ENCODE measurements at places on chromosomes 1 and 21. TPM values are rescaled to one million over a fixed set of nuclear protein-coding genes. Genes with fewer than 3 reads are reported as not detected.

- H3K27ac ChIP-seq, result no peak overlapping the region
- H3K27me3 ChIP-seq, result no peaks in the 10 kb centered on the region
- H3K4me3 ChIP-seq, result no peak overlapping the region
Observed at GRCh38 chr1:205972491-205973168, 29.4 kb upstream of the SLC26A9 start.

LENEP gene
- total RNA-seq, result not detected

MYOG gene
- not detected for total RNA-seq

OVAAL gene
- not detected for total RNA-seq

DNA sequence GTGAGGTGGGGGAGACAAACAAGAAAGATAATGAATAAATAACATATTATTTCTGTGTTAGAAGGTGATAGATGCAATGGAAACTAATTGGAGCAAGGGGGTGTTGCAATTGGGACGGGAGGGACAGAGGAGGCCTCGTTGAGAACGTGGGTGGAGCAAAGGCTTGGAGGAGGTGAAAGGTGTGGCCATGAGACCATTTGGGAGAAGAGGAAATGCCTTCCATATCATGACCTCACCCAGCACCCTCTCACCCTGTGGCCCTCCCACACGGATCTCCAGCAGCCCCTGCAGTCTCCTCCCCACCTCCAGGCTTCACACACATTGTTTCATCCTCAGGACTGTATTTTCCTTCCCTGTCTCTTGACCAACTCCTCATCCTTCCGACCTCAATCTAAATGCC lies 85.3 kb upstream of the ARHGAP29 start:
- peak overlapping the region; percentile 87 for H3K27ac ChIP-seq
- peaks cover 64% of the 10 kb centered on the region for H3K4me1 ChIP-seq
- no peak overlapping the region for H3K4me3 ChIP-seq
- H3K27me3 ChIP-seq, result no peaks in the 10 kb centered on the region

DNA sequence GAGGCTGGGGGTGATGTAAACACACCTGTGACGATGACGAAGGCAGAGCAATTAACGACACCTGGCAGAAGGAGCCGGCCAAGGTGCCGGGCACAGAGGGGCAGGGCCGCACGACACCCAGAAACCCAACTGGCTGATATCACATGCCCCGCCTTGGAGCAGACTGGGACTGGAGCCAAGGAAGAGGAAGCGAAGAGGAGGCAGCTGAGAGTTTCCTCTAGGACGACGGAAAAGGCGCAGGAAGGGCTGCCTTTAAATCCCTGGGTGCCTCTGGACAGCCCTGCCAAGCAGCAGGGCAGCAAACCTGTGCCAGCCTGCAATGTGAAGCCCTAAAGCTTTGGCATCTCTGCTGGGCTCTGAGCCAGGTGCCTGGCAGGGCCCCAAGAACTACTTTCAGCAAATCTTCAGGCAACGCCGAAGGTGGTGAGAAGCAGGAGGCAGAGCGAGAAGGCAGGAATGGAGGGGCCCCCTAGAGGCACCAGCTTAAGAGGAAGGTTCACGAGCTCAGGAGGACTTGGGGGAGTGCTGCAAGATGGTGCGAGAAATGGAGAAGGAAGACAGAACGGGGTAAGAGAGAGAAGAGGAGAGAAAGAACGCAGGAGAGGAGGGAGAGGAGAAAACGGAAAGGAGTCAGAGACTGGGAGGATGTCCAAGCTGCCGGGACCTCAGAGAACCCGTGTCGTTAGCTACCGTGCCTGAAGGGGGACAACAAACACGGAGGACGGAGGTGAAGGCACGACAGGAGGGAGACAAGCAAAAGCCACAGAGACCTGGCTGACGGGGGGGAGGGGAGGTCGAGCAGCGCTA lies 25.3 kb upstream of the PEF1 start:
- H3K36me3 ChIP-seq, result no peaks in the 10 kb centered on the region
- no peaks in the 10 kb centered on the region for H3K27me3 ChIP-seq
- H3K4me3 ChIP-seq, result no peak overlapping the region
- H3K27ac ChIP-seq, result no peak overlapping the region
- no peak for DNase-seq
- H3K4me1 ChIP-seq, result no peaks in the 10 kb centered on the region

Measured in GM23248 (cell line).